ENCODE measurements at places on chromosomes 12 and 14.

GRCh38 chr14:67071506-67071905 is 117.7 kb upstream of the GARIN2 start:
- DNase-seq = no peak

DNA sequence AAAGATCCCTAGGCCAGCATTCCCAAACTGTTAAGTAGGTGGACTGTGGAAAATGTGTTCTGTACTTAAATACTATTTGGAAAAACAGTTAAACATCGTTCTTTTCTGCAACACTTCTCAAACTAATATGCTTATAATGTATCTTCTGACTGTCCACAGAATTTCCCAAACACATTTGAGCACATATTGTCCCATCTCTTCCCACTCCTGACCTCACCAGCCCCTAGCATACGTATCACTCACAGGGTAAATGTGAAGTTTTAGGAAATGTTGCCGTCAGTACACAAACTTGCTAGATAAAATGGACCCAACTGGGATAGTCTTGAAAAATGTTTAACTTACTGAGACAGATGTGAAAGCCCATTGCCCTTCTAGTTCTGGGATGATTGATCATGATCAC is 27.7 kb downstream of the ARID2 start:
- DNase-seq = no peak

- DNase-seq = peak; percentile 92
Observed at GRCh38 chr12:90510948-90511347, 444.0 kb downstream of the CCER1 start.

- DNase-seq = no peak
Observed at GRCh38 chr14:99540196-99541032, 59.2 kb downstream of the CCNK start.

GRCh38 chr12:75765170-75766059 is 254.0 kb upstream of the KRR1 start:
- no peak for DNase-seq

DNA sequence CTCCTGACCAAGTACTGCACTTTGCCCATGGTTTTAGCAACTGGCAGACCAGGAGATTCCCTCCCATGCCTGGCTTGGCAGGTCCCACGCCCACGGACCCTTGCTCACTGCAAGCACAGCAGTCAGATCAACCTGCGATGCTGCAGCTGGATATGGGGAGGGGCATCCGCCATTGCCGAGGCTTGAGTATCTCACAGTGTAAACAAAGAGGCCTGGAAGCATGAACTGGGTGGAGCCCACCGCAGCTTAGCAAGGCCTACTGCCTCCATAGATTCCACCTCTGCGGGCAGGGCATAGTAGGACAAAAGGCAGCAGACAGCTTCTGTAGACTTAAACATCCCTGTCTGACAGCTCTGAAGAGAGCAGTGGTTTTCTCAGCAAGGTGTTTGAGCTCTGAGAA is 479.8 kb downstream of the FUT8 start:
- no peak for DNase-seq

DNA sequence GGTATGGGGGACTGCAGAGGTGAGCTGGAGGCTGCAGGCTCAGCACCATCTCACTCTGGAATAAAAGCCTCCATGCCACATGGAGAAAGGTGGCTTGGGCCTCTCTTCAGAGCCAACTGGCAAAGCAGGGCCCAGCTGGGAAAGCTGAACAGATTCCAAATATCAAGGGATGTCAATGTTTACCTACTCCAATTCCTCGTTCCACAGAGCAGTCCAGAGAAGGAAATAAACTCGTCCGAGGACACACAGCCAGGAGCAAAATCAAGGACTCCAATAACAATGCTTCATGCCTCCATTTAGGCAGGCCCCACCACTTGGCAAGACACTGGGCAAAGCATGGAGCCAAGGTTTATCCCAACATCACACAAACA is 36.3 kb upstream of the PNMA1 start:
- no peak for DNase-seq
